ENCODE measurements at places on chromosomes 3 and 15.

DNA sequence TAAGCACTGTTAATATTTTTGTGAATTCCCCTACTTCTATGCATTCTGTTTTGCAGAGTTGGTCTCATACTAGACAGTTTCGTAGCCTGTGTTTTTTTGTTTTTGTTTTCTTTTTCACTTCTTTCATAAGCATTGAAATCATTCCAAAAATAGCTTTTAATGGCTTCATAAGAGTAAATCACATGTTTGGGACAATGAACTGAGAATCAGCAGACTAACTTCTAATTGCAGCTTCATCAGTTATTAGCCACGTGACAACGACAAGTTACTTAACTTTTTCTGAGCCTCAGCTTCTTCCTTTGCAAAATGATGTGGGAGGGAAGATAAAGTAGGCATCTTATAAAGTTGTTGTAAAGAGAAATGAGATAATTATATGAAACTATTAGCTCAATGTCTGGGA, 124.8 kb downstream of the LIPC start:
- DNase-seq = no peak

DNA sequence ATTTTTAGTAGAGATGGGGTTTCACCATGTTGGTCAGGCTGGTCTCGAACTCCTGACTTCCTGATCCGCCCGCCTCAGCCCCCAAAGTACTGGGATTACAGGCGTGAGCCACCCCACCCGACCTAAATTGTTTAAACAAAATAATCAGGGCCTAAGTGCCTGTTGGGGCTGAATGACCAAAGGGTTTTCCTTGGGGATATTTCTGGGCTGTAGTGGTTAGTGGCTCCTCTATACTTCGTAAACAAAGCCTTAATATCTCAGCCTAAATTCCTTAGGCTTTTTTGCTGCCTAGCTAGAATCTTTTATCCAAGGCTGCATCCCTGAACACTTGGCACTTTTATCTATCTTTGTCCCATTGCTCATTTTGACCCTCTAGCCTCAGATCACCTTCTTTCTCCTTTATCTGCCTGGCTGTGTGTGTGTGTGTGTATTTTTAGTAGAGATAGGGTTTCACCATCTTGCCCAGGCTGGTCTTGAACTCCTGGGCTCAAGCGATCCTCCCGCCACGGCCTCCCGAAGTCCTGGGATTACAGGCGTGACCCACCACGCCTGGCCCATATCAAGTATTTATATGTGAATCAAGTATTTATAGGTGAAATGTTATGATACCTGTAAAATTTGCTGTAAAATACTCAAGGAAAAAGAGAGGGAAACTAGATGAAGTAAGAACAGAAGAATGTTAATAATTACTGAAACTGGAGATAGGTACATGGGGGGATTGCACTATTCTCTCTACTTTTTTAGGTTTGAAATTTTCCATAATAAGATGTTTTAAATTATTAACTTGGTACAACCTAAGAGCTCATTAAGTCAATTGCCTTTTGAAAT, 1.8 kb downstream of the NUSAP1 start:
- no peak for DNase-seq

GRCh38 chr15:72835294-72835890, 51.8 kb upstream of the ADPGK start:
- no peak for DNase-seq

- no peak for DNase-seq
These were observed 97.5 kb downstream of the CADPS start for GRCh38 chr3:62777674-62778073.

GRCh38 chr3:63538919-63539318, 113.6 kb upstream of the SNTN start:
- no peak for DNase-seq

- DNase-seq = no peak
These were observed 17.3 kb downstream of the IGF2BP2 start for GRCh38 chr3:185807445-185808068.

DNA sequence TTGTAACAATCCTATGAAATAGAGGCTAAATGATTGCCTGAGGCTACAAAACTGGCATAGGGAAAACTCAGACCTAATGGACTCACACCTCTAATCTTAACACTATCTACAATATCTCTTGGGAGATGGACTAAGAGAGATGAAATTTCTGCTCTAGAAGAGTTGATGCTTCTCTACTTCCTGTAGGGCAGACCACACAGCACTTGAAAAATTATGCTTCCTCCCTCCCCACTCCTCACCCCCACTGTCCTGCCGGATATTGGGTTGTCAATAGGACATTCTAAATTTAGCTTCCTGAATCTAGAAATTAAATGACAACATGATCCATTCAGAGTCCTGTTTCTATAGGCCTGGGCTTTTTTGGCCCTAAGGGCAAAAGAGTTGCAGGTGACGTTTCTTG, 295.6 kb downstream of the GAP43 start:
- DNase-seq = no peak

DNA sequence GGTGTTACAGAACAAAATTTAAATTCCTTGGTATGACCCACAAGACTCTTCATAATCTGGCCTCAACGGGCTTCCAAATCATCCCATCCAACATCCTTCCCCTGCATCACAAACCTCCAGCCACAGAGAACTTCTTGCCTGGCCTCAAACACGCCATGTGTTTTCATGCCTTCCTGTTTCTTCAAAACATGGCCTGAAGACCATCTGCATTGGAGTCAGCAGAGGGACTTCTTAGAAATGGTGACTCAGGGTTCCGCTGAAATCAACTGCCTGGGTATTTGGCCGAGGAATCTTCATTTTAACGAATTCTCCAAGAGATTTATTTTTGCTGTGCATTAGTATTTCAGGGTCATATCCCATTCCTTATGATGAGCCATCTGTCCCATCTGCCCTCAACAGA, 138.1 kb upstream of the RAP2B start:
- no peak for DNase-seq

- no peak for DNase-seq
These were observed 61.3 kb downstream of the TMCO5A start for GRCh38 chr15:37995461-37996347.

DNA sequence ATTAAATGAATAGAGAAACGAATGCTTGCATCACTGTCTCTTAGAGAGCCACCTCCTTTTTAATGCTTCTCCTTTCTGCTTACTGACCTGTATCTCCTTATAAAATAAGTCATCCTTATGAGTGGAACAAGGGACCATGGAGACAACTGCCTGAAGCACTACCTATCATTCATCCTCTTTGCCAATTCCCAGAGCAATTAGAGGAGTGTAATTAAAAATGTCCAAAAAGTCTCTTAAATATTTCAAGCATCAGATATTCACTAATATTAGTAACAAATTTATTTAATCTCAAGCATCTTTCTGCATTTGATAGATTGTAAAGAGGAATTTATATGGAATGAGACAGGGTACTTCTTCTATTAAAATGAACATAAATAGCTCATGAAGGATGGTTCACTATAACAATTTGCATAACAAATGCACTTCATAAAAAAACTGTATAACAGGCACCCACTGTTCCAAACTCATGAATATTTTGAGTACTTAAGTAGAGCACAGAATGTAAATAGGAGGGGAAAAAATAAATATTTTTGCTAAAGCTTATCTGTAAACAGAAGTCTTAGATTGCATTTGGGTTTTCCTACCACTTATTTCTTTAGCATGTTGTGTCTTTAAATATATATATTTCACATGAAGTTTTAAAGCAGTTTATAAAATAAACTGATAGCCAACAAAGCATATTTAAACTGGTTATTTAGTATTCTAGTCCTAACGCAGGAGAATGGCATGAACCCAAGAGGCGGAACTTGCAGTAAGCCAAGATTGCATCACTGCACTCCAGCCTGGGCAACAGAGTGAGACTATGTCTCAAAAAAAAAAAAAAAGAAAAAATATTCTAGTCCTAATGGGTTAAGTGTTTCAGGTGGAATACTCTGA, 269.3 kb downstream of the TBL1XR1 start:
- DNase-seq = no peak

DNA sequence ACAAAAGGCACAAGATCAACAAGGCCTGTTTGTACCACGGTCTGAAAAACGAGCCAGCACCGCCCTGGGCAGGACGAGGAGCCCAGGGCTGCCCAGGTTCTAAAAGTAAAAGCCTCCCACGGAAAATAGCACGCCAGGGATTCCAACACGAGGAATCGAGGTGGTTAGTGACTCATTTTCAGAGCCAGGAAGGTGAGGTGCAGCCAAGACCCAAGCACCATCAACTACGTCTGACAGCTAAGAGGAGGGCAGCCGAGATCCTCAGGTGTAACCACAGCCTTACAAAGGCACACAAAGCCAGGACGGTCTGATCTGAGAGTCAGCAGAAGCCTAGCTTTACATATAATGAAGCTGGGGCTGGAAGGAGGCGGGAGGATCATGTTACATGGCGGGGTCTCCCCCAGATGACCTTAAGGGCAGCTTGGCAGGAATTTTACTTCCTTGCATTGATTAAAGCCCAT, 52.5 kb downstream of the ATP10A start:
- no peak for DNase-seq

DNA sequence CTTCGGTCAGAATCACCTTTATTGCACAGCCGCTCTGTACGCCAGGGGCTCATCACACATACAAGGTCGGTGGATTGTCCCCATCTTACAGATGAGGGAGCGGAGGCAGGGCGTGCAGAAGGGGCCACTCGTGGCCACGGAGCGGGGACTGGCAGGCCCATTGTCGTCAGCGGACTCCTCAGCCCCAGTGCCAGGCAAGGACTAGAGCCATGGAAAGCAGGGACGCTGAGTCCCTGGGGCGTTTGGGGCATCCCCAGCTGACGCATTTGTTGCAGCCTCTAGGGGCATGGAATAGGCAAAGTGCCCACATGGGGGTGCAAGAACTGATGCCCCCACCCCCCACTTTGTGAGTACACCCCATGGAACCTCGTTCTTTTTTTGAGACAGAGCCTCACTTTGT, 29.8 kb upstream of the FURIN start:
- no peak for DNase-seq

- no peak for DNase-seq
These were observed 36.5 kb downstream of the U2SURP start for GRCh38 chr3:143037867-143038266.

- no peak for DNase-seq
These were observed 119.1 kb upstream of the ADAMTS9 start for GRCh38 chr3:64806668-64807605.

- DNase-seq = no peak
These were observed 1016.0 kb downstream of the MCTP2 start for GRCh38 chr15:95247071-95247984.

- DNase-seq = no peak
These were observed 186.5 kb downstream of the FOXP1 start for GRCh38 chr3:71397046-71397445.

DNA sequence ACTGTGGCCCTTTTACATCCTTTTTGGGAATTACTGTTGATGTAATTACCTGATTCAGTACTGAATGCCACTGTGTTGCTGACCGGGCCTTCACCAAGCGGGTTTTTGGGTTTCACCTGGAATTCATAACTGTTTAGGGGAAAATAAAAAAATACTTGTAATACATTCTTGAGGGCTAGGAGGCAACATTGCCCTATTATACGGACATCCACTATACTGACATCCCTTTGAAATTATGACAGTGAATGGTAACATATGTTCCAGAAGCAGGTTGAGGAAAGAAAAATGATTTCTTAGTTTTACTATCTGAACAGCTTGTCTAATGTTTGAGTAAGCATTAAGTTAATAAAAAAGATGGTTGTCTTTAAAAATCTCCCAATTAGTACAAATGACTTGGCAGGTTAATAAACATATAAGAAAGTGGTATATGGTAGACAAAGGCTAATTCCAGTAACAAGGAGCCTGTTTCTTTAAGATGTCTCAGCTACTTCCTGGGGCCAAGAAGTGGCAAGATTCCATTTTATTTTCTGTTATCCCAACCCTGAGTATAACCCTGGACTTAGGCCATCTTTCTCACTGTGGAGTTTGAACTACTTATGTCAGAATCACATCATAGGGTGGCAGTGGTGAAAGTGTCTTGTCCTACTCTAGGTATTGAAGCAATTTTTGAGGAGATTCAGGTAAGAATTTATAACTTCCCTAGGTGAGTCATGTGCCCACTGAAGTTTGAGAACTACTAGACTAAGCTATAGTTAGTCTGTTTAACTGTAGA, 45.5 kb downstream of the TFG start:
- DNase-seq = no peak

DNA sequence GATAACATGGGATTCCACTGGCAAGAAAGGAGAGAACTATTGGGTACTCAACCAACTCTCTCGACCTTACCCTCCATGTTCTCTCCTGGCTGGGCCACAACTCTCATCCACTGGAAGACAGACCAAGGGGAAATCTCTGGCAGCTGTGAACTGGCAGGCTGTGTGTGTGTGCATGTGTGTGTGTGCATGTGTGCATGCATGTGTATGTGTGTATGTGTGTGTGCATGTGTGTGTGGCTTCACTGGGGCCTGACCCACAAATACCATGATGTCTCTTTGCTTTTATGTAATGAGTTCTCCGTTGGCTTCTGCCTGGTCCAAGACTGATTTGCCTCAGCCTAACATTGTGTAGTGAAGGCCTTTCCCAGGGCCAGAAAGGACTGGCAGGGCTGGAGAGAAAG, 4.1 kb upstream of the ALDH1A3 start:
- no peak for DNase-seq

DNA sequence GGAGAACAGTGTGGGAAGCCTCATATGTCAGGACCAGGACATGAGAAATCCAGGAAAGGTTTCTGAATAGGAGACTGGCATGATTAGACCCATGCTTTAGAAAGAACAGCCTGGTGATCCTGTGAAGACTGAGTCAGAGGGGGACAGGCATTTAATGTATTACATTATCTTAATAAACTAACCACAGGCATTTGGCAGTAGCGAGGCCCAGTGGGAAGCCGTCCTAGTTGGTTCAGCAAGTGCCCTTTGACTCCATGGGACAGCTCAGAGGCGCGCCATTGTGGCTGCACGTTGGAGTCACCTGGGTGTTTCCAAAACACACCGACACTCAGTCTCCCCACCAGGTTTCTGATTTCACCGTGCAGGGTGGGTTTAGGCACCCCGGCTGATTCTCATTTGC, 90.5 kb upstream of the DGKG start:
- no peak for DNase-seq

GRCh38 chr3:187762792-187763191, 17.5 kb upstream of the BCL6 start:
- no peak for DNase-seq

DNA sequence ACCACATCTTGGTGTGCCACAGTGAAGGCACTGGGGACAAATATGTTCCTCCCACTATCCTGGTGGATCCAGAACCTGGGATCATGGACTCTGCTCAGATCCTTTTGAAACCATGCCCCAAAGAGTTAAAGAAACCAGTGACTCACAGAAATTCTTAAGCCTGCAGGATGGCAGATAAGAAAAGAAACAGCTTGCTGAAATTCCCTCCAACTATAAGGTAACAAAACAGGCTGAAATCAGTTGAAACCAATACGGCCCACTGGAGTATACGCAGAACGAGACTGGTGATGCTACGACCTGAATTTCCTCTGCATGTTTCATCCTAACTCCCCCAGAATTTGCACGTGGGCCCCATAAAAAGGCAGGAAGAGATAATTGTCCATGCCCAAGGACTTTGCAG, 209.6 kb downstream of the TJP1 start:
- no peak for DNase-seq

- no peak for DNase-seq
These were observed 36.8 kb downstream of the ATP1B3 start for GRCh38 chr3:141913150-141913811.

GRCh38 chr3:122496508-122496907, 18.2 kb downstream of the KPNA1 start:
- DNase-seq = no peak

- DNase-seq = no peak
These were observed 1.1 kb downstream of the EDEM1 start for GRCh38 chr3:5188419-5189221.

GRCh38 chr15:40843885-40844695, at the start of gene SPINT1:
SPINT1 (plus strand) TSS chr15:40844048; CDS start chr15:40844555, 507 bp downstream.
- no peak for DNase-seq

All from type B pancreatic cell (in vitro differentiated cells).